ENCODE measurements at places on chromosomes 4 and X. TPM values are rescaled to one million over a fixed set of nuclear protein-coding genes. Genes with fewer than 3 reads are reported as not detected.

DNA sequence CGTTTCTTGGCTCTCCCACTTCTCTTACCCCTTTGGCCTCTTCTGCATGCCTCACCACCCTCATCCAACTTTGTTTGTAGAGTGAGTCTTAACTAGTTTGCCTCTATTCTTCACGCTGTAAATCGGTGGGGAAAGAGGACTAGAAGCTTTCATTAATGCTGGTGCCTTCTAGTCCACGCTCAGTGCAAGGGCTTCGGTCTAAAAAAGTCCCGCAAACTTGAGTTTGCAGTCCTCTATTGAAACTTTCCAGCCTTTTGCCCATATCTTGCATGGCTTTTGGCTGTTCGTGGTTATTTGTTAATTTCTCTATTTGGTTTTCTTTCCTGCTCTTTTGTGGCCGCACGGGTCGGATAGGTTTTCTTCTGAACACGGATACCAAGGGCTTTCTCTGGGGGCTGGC is 868 bp downstream of the DACH2 start:
- no peak for DNase-seq

CTAG2 gene
- not detected for total RNA-seq

DNA sequence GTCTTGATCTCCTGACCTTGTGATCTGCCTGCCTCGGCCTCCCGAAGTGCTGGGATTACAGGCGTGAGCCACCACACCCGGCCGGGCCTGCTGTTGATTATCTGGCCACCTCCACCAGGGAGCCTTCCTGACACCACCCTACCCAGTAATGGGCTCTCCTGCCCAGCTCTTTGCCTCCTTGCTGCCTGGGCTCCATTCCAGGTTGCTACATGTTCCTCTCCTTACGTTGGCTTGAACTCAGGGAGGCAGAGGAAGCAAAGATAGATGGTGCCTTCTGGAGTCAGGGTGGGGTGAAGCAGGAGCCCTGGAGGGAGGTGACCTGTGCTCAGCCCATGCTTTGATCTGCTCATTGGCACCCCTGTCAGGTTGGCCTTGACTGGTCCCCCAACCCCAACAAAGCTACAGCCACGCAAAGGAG is 26.3 kb downstream of the FLNA start:
- DNase-seq: no peak

DNA sequence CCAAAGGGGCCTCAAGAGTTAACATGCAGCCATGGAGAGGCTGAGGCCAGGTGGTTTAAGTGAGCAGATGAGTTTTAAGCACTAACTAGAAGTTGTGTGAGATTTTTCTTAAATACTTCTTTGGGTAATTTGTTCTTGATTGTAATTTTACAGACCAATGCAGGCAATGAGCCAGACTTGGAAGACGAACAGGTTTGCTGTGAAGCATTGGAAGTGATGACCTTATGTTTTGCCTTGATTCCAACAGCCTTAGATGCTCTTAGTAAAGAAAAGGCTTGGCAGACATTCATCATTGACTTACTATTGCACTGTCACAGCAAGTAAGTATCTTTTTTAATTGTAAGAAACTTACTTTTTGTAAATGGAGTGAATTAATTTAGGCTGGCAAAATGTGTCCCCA is 103.9 kb downstream of the USP9X start:
- DNase-seq: no peak

DNA sequence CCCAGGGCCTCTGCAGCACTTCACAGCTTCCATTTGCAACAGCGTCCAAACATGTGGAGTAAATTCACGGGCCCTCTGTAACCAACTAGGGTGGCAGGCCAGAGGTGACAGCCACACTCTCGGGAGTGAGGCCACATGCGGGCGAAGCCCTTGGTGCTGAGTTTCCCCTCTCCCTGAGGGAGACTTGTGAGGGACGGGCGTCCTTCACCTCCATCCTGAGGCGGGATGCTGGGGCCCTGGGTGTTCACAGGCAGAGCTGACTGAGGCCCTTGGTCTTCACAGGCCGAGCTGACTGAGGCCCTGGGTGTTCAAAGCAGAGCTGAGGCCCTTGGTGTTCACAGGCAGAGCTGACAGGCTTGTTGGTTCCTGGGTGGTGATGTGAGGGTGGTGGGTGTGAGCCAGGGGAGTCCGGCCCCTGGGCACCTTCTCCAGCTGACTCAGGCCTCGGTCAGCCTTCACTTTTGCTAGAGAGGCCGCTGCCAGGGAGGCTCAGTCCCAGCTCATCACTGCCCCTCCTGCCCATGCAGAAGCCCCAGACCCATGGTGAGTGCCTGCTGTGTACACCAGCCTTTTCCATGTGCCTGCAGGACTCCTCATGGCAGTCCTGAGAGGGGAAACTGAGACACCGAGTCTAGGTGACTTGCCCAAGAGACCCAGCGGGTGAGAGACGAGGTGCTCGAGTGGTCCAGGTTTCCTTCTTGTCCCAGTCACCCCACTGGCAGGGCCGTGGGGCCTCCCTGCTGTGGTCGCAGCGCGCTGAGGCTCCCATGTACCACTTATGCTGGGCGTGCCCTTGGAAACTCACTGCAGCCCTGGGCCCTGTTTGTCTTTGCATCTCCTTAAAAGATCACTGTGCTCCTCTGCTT is 8.5 kb downstream of the WFS1 start:
- no peak for DNase-seq

ADH7 gene
- not detected for total RNA-seq

DNA sequence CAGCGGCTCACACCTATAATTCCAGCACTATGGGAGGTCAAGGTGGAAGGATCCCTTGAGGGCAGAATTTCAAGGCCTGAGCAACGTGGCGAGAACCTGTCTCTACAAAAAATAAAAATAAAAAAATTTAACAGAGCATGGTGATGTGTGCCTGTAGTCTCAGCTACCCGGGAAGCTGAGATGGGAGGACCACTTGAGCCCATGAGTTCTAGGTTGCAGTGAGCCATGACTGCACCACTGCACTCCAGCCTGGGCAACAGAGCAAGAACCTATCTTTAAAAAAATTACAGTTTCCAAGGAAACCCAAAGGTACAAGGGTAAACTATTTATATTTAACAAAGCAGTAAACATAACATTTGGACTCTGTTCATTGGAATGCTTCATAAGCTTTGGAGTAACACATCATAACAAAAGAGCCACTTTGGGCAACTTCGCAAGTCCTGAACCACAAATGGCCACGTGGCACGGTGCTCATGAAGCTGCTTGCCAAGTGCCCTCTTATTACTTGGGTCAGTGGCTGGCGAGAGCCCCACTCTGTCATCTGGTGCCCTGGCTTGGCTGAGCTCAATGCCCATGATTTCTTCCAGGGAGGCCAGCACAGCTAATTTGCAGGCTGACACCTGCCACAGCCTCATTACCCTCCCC is 165.6 kb downstream of the SH3KBP1 start:
- DNase-seq: no peak

KLHL34 gene
- total RNA-seq: not detected

DNA sequence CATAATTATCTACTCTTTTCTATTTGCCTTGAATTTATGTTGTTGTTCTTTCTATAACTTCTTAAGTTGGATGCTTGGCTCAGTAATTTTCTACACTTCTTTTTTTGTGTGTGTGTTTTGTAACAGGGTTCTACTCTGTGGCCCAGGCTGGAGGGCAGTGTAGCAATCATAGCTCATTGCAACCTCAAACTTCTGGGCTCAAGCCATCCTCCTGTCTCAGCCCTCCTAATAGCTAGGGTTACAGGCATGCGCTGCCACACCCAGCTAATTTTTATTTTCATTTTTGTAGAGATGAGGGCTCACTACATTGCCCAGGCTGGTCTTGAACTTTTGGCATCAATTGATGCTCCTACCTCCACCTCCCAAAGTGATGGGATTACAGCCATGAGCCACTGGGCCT is 20.7 kb upstream of the UCHL1 start:
- DNase-seq: no peak

KLB gene
- not detected for total RNA-seq

GRCh38 chr4:184513802-184514120 is 39.4 kb upstream of the IRF2 start:
- DNase-seq: no peak

- DNase-seq: no peak
Observed at GRCh38 chrX:128518508-128518907, 466.3 kb upstream of the ACTRT1 start.

DNA sequence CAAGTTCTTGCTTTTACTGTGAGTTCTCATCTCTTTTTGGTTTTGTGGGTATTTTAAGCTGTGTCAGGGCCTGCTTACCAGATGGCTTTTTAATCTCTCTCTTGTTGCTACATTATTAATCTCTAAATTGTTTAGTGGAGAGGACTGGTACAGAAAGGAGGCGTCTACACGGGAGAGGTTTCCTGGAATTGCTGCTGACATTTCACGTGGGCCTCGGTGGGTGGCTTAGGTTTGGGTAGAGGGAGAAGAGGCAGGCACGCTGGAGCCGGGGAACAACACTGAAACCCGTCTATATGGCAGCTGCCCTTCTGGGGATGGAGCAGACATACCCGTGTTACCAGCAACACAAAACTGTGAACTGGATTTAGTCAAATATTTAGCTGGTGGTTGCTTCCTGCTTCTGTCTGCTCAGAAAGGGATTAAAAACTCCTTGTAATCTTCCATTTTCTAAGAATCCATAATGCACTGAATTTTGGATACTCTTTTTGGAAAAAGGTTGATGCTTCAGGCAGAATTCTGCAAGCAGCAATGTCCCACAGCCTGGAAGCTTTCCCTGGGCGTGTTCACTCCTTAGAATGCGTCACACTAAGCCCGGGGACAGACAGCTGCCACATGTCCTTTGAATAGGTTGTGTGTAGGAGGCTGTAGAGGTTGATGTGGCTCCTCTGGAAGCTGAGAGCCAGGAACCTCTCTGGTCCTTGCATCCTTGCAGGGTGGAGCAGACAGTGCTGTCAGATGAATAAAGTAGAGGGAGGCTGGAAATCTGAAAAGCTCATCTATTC is 199.8 kb upstream of the GATB start:
- no peak for DNase-seq

GRCh38 chr4:38315286-38315685 is 348.7 kb upstream of the KLF3 start:
- DNase-seq: no peak

DNA sequence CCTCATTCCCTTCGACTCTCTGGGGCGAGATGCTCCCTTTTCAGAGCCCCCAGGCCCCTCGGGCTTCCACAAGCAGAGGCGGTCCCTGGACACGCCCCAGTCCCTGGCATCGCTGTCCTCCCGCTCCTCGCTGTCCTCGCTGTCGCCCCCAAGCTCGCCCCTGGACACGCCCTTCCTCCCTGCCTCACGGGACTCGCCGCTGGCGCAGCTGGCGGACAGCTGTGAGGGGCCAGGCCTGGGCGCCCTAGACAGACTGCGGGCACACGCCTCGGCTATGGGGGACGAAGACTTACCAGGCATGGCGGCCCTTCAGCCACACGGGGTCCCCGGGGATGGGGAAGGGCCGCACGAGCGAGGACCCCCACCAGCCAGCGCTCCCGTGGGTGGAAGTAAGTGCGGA is 39.5 kb upstream of the CLCN4 start:
- no peak for DNase-seq

DNA sequence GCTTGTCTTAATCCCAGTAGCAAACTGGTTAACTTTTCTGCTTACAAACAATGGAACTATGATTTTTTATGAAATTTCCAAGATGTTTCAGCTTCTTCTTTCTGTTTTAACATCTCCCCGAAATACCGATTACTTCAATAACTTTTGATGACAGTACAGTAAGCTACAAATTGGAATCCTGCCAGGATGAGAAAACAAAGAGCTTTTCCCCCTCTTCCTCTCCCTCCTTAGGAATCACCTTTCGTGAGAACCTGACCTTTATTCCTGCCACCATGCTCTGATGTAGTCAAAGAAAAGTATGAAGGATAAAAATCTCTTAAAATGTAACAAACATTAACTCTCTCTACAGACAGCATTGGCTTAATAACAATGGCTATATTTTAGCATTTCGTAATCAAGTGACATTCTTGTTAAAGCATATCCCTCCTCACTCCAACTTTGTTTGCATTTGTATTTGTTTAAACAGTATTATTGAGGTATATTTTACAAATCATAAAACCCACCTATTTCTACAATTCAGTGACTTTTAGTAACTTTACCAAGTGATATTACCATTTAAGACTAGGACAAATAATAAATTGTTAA is 148.7 kb upstream of the NAP1L5 start:
- no peak for DNase-seq

INPP4B gene
- 21.1 TPM for total RNA-seq

All from thoracic aorta (tissue), 2 donors.